NCI-H1048 (cell line): ENCODE measurements at places on chromosomes 16 and 17.

GRCh38 chr16:19960183-19960582 is 75.5 kb upstream of the GPRC5B start:
- no peak for DNase-seq

GRCh38 chr16:5891296-5891695 is 793.7 kb upstream of the EEF2KMT start:
- DNase-seq: no peak

- no peak for DNase-seq
Measured at GRCh38 chr16:81522108-81522701, 77.6 kb downstream of the CMIP start.

DNA sequence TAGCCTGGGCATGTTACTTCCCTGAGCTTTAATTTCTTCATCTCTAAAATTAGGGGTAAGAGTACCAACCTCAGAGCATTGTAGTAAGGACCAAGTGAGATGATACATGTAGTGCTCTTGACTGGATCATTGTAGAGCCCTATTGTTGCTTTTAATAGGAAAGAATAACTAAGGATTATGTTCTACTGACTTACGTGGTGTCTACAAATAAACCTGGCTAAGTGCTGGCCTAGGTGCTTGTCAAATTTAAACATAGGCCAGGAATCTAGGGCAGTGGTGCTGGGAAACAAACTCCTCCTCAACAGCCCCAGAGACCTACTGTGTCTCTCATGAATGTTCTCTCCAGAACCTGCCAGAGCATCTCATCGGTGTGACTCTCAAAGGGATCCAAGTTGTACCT is 69.4 kb downstream of the ABCC12 start:
- DNase-seq: no peak

DNA sequence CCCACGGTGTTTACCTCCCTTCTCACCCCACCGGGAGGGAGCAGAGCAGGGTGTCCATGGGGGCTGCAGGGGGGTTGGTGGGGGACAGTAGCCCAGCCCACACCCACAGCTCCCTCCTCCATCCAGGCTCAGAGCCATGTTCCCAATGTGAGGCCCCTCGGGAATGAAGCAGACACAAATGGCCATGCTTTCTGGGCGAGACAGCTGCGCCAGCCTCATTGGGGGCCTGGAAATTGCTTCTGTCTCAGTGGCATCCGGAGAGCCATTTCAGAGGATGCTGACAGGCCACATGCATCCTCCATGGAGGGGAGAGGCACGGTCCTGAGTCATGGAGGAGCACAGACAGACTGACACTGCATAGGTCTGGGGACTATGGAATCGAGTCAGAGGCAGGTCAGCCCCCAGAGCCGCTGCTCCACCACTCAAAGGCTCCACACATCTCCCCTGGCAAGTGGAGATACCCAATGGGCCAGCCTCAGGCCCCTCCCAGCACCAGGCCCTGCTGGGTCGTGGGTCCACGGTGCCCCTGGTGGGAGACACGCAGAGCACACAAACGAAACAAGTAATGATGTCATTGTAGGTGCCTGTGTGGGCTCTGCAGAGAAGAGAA is 59.6 kb upstream of the ENPP7 start:
- DNase-seq: no peak

DNA sequence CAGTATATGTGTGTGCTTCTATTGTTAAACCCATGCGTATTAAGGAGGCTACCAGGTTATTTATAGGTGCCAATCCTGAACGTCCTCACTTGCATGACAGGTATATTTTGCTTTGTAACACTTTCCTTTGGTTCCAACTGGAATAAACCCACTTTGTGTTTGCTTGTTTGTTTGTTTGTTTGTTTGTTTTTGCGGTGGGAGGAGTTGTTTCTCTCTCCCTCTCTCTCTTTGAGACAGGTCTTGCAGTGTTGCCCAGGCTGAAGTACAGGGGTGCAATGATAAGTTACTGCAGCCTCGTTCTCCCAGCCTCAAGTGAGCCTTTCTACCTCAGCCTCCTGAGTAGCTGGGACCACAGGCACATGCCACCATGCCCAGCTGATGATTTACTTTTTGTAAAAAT is 28.7 kb downstream of the NACA2 start:
- DNase-seq: no peak

- DNase-seq: no peak
Measured at GRCh38 chr17:82236142-82236971, 7.5 kb downstream of the SLC16A3 start.
